Stimulated activated CD4-positive, alpha-beta T cell treated with anti-CD3 and anti-CD28 coated beads, TNF-alpha, amount 100 ng/mL, for 24 hours (primary cell): ENCODE measurements at places on chromosomes 7 and 10.

DNA sequence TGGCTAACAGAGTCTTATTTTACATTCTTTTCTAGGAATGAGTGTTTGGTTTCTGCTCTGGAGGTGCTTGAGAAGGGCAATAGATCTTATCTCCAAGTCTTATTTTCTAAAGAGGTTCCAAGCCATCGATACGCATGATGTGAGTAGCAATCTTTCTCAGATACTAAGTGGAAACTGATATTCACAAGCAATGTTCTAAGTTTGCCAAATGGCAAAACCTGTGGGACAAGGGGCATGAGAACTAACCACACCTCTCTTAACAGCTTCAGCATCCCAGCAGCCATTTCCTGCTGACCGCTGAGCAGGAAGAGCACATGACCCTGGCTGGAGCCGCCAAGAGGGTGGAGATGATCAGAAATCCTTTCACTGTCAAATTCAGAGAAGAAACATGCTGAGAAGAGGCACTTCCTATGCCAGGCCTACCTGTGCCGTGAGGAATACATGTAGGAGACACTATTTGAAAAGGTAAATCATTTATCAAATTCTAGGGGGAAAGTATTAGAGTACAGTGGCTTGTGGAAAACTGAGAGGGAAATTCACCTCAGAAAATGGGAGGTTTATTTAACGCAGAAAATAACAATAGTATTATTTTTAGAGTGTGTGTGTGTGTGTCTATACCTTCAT lies 35.2 kb downstream of the CCDC71L start:
- DNase-seq, result no peak

- DNase-seq, result no peak
These were observed 782.1 kb upstream of the LRRN3 start for GRCh38 chr7:110308791-110309190.

GRCh38 chr10:63763744-63764143 lies 242.5 kb downstream of the REEP3 start:
- no peak for DNase-seq

GRCh38 chr7:128113839-128114238 lies 82.6 kb upstream of the LRRC4 start:
- no peak for DNase-seq

DNA sequence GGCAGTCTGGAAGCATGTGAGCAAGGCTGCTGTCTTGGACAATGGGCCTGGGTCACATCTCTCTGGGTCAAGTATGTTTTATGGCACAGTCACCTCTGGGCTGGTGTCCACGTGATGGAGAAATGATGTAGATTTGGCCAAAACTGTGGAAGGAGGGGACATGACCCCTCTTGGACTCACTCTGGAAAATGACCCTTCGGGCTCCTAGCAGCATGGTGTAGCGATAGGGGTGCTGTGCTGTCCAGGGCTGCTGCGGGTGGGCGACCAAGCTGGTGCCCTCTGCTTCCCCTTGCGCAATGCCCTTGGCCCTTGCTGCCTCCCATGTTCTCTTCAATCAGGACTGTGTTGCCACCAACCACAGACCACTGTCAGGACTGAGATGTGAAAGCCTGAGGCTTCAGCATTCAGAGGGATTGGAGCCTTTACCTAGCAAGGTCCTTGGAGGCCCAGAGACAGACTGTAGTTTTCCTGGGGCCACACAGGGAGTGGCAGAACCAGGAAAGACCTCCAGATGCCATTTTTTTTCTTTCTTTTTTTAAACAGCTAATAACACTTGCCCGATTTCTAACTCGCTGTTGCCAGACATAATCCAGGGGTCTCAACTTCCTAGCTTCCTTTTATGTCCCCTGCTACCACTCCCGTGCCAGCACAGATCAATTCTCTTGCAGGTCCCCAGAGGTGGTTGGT lies 6.1 kb downstream of the CYP26A1 start:
- no peak for DNase-seq

- DNase-seq, result no peak
These were observed 6.8 kb upstream of the TBRG4 start for GRCh38 chr7:45118292-45118691.

DNA sequence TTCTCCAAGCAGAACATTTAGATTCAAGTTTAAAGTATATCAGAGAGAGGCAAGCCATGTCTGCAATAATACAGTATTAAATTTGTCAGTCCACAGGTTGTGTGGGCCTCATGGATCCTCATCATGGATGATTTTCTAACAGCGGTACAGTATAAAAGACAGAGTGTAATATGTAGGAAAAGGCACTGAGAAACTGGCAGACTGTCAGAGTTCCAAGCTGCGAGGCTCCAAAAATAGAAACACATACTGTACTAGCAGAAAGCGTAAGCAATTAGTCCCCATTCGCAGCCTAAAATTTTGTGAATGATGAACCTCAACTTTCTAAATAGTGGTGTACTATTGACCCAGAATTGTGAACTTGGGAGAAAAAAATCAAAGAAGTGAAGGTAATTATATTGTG lies 933.3 kb downstream of the XPNPEP1 start:
- DNase-seq, result no peak

GRCh38 chr7:141906285-141906684 lies 9.9 kb upstream of the OR9A4 start:
- DNase-seq, result no peak

DNA sequence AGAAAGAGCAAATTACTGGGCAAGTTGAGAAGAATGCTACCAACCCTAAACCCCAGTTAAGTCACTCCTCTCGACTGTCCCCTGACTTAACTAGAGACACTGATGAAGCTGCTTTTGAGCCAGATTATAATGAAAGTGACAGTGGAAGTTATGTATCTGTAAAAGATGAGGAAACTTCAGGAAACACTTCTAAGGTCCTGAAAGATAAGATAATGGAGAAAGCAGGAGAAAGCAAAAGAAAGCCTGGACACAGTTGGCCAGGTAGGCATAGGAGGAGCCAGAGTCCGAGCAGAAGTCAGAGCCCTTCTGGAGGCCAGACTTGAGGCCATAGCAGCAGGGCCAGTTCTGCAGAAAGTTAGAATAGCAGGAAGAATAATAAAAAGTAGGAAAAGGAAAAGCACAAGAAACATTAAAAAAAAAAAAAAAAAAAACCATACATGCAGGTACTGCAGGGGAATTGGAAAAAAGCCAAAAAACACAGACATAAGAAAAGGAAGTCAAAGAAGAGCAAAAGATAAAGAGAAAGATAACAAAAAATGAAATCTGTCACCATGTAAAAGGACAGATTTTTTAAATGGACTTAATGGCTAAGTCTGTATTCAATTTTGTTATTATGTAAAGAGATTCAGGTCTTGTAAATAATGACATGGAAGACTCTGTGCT lies 101.0 kb upstream of the KCNMA1 start:
- no peak for DNase-seq

DNA sequence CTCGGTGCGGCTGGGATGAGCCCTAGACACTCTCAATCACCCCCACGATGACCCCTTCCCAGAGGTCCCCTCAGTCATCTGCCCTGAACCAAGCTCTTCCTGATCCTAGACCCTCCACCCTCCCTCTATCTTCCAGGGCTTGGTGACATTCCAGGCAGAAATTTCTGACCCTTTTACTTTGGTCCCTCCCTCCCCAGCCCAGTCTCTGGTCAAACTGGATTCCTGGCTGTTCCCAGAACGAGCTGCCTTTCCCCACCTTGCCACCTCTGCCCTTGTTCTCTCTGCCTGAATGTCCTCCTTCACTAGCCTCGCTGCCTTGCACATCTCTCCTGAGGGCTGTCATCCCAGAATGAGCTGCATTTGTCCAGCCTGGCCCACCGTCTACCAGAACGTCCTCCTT lies 1.3 kb upstream of the CLDN4 start:
- no peak for DNase-seq

DNA sequence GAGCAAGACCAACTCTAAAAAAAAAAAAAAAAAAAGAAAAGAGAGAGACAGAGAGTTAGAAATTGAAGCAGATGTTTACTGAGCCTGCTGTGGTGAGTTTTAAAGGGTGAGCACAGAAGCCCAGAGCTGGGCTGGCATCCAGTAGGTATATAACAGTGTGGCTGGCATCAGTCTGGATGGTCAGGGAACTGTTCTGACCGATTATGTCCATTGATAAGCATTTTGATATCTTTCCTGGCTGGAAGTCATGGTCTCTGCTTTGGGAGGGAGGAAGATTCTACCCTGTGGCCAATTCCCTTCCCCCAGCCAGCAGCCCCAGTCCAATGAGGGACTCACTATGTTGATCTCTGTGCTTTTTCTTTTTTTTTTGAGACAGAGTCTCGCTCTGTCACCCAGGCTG lies 65.2 kb upstream of the PODXL start:
- DNase-seq, result no peak

DNA sequence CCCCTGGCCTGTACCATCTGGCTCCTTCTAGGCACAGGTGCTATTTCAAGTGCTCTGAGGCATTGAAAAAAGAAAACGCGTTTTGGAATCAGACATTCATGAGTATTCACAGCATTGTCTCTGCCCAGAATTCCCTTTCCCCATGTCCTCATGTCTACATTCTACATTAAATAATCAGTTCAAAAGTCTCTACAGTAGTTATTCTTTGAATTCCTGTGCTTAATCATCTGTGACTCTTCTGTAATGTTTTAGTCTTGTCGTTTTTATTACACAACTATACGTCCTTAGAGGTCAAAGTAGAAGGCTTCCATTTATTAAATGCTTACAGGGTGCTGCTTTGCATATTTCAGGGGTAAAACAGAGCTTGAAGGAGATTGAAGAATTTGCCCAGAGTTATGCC lies 95.7 kb downstream of the BICC1 start:
- DNase-seq, result no peak

DNA sequence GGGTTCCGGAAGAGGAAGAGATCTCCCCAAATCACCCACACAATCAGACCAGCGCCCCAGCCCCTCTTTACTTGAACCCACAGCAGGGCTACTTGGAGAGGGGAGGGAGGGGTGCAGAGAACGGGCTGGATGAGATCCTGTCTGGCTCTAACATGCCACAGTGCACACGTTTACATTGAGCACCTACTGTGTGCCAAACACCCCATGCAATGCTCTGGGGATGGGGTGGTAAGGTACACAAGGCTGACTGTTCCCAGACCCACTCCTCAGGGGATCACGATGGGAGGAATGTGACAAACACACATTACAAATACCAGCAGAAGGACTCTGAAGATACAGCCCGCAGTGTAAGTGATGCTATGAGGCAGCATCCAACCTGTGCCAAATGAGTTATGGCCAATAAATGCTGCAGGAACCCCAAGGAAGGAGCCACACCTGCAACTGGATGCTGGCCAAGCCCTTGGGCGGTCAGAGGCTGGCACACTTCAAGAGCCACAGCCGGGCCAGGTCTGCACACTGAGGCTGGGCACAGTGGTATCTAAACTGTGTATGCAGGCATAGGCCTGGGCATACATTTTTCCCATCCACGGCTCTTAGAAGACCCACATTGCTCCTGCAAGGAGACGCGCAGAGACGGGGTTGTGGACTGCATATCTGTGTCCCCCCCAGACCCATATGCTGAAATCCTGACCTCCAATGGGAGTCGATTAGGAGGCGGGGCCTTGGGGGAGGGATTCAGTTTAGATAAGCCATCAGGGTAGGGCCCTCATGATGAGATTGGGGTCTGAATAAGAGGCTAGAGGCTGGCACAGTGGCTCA lies 6.4 kb downstream of the SPOCK2 start:
- no peak for DNase-seq

GRCh38 chr10:11113156-11113555 lies 95.5 kb downstream of the CELF2 start:
- DNase-seq, result no peak

DNA sequence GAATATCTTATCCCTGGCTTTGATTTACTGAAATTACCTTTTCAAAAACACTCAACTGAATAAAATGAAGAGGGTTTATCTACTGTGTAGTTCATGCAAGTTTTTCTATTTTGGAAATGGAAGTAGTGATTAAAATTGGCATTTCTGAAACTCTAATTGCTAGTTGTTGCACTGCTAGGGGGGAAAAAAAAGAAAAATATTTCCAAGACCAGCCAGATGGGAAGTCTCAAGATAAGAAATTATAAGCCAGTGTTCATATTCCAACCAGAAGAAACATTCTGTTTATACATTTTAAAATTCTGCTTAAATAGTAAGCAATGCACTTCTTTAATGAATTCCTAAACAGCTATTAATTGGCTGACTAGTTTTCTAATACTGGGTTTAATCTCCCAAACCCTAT lies 9.4 kb upstream of the ADO start:
- no peak for DNase-seq

GRCh38 chr10:132785723-132786475 lies at the start of gene NKX6-2:
TSS of gene NKX6-2 (minus strand) at chr10:132786147. CDS start at chr10:132785948, 199 bp downstream.
- DNase-seq, result no peak

GRCh38 chr10:11877591-11877905 lies 54.4 kb downstream of the PROSER2 start:
- no peak for DNase-seq

- DNase-seq, result no peak
These were observed 305.2 kb upstream of the PRKCQ start for GRCh38 chr10:6885284-6885683.

- no peak for DNase-seq
These were observed 235.9 kb downstream of the COBL start for GRCh38 chr7:51080622-51081269.

GRCh38 chr10:13784067-13784466 lies 197.3 kb downstream of the PRPF18 start:
- DNase-seq, result no peak

DNA sequence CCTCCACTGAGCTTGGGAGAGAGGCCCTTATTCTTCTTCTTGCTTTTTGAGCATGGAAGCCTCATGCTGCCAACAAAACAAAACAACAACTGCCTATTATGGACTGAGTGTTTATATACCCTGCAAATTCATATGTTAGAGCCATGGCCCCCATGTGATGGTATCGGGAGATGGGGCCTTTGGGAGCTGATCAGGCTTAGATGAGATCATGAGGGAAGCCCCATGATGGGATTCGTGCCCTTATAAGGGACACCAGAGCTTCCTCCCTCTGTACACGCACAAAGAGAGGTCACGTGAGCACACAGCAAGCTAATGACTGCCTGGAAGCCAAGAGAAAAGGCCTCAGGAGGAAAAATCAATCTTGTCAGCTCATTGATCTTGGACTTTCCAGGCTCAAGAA lies 235.0 kb downstream of the FANK1 start:
- DNase-seq, result no peak

- no peak for DNase-seq
These were observed 45.0 kb downstream of the DNMBP start for GRCh38 chr10:99964791-99965190.

DNA sequence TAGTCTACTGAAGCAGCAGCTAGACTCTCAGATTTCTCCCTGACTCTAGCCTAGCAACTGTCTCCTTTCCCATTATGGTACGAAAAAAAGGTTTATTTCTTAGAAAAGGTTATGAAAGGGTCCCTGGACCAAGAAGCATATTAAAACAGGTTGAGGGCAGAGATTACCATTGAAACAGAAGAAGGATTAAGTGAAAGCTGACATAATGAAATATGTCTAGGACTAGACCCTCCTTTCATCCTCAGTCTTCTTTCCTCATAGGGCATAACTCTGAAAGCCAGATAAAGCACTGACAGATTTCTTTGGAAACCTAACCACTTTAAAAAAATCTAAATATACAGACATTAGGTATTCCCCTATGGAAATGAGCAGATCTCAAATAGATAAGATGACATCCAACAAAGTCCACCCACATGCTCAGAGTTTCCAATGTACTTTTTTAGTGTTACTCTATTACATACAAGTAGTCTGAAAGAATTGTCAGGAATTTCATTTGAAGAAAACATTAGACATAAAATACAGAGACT lies 58.6 kb downstream of the JMJD1C start:
- no peak for DNase-seq

GRCh38 chr7:69739931-69740431 lies 141.7 kb downstream of the AUTS2 start:
- no peak for DNase-seq

- no peak for DNase-seq
These were observed 35.5 kb upstream of the DGKI start for GRCh38 chr7:137882261-137882668.
